Urinary bladder (tissue), 4 donors: ENCODE measurements at places on chromosomes 1 and 21. TPM values are rescaled to one million over a fixed set of nuclear protein-coding genes. Genes with fewer than 3 reads are reported as not detected.

The OR10K2 gene
- not detected for total RNA-seq

The LAX1 gene
- total RNA-seq, result 0.42 TPM

The CLCA4 gene
- total RNA-seq, result 38.1 TPM

The RAB7B gene
- 11.5 TPM for total RNA-seq
